Endothelial cell of umbilical vein (primary cell): ENCODE measurements at places on chromosomes 2 and 18. TPM values are rescaled to one million over a fixed set of nuclear protein-coding genes. Genes with fewer than 3 reads are reported as not detected.
A peak's percentile ranks its signal among the peaks of the same experiment; 100 is the strongest.

GRCh38 chr2:101509499-101510284 is 34.8 kb upstream of the RFX8 start:
- no peak for DNase-seq

DNA sequence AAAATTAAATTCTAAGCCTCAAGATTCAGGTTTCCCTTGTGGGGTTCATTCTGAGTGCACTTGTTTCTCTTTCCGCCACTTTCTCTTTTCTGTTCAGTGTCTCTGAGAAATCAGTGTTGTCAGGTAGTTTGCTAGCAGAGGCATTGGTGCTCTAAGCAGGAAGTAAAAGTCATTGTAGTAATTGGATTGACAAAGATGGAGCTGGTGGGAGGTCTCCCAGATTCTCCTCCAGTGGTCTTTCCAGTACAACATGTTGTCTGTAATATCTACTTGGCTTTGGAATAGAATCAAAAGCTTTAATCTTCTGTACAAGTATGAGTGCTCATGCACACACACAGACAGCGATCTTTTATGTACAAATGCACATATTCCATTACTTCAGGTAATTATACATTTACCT is 135.6 kb downstream of the KLHL14 start:
- no peak for DNase-seq

NPAS2 gene
- 34.4 and 53.9 TPM in 2 replicates for total RNA-seq

RPL31 gene
- 1,337 and 1,355 TPM in 2 replicates for total RNA-seq

DNA sequence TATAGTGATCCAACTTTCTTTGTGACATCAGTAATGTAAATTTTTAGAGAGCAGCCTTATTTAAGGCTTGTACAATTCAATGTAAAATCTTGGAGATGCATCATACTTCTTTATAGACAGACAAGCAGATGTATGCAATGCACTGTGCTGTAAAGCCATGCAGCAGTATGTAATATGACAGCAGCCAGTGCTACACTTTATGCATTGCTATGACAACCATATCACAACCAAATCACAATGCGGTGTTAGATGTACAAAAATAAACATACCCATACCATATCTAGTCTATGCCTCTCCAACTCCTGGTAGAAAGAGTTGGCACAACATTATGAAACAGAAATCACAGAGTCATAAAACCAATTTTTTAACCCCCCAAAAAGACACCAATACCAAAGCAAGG is 110.3 kb upstream of the WDSUB1 start:
- DNase-seq, result no peak

CLHC1 gene
- total RNA-seq, result 10.2 and 12.3 TPM in 2 replicates

DLX1 gene
- total RNA-seq, result not detected in 2 replicates

SERPINB3 gene
- total RNA-seq, result not detected in 2 replicates

GRCh38 chr2:104846786-104847585 is 6.9 kb upstream of the POU3F3 start:
- DNase-seq, result no peak

DNA sequence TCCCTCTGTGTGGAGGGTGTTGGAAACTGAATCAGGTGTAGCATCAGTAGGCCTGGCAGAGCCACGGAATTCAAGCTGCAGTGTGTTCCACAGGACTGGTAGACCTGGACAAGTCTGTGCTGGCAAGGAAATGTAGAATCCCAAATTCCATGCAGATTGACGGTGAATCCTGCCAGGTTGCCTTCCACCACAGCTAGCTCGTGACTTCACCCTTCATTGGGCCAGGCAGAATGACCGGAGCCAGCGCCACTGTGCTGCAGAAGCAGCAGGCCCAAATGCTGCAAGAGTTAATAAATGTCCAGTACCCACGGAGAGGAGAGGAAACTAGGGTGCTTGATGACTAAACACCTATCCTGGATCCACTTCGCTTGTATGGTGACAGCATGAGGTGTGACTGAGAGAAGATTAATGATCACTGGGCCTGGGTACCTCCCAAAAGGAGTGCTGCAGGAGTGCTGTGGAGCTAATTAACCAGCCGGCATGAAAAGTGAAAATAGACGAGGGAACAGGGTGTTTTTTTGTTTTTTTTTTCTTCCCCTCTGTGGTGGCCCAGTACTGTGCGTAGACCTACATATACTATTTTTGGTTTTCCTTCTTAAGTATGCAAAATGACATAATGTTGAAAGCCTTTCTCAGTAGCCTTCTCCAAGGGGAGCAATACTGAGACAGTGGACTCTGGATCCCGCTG is 122.2 kb downstream of the TANC1 start:
- peak; percentile 57 for DNase-seq

DNA sequence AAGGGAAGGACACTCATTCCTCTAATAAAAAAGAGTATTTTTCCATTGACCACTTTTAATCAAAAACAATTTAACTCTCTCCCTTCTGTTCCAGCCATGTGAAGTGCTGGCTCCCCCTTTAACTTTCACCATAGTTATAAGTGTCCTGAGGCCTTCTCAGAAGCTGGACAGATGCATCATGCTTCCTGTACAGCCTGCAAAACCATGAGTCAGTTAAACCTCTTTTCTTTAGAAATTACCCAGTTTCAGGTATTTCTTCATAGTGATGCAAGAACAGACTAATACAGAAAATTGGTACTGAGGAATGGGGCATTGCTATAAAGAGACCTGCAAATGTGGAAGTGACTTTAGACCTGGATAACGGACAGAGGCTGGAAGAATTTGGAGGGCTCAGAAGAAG is 643.6 kb upstream of the DDX18 start:
- no peak for DNase-seq

- DNase-seq, result no peak
Measured at GRCh38 chr2:21836261-21836660, 712.5 kb downstream of the TDRD15 start.

GRCh38 chr2:36611316-36611990 is 13.5 kb upstream of the FEZ2 start:
- DNase-seq, result no peak

TUBB8B gene
- total RNA-seq, result 1.1 TPM in 1 of 2 replicates, not detected in the other

GRCh38 chr2:222058819-222059445 is 239.9 kb downstream of the PAX3 start:
- no peak for DNase-seq

DNA sequence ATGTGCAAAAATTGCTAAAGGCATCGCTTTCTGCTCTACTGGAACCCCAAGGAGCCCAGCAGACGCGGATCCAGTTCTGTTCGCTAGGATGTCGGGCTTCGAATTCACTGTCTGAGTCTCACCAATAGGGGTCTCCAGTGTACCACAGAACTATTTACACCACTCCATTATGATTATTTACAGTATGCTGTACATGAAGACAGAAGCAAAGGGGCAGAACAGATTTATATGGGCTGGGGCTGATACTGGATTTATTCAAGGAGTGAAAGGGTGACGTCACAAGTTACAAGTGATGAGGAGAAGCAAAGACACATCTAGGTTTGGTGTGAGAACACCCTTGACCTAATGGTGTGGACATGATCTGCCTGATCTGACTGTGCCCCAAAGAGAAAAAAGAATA is 185.3 kb upstream of the ATP5MC3 start:
- peak; percentile 70 for DNase-seq

DNA sequence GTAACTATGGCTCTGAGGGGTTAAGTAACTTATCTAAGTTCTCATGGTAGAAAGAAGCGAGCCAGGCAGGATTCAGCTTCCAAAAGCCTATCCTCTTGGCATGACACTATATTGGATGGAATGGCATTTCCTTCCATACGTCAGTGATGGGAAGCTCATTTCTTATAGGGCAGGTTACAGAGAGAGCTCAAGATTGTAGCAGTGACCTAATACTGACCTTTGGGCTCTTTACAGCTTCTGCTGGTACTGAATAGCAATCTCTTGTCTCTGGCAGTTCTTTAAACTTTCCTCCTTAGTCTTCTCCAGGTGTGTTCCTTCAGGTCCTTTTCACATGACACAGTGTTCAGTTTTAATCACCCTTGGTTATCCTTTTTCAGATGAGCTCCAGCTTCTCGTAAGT is 133.0 kb downstream of the HRH4 start:
- no peak for DNase-seq

GPR35 gene
- 0.25 and 0.33 TPM in 2 replicates for total RNA-seq

DNA sequence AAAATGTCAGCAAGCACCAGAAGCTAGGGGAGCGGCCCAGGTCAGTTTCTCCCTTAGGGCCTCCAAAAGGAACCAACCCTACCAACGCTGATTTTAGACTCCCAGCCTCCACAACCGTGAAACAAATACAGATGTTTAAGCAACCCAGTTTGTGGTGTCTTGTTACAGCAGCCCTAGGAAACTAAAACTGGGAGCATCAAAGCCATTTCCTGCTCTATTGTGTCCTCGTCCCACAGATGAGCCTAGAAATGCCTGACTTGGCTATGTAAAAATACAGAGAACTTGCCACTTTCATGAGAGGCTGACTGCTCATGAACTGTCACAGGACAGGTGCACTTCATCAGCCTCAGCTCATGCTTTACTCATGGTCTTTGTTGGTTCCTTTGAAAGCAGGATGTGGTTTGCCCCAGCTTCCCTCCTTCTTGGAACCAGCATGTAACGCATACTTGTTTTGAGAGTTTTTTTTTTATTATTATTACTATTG is 97.6 kb upstream of the SLC39A10 start:
- no peak for DNase-seq
